ENCODE measurements at places on chromosomes 1 and 21.

DNA sequence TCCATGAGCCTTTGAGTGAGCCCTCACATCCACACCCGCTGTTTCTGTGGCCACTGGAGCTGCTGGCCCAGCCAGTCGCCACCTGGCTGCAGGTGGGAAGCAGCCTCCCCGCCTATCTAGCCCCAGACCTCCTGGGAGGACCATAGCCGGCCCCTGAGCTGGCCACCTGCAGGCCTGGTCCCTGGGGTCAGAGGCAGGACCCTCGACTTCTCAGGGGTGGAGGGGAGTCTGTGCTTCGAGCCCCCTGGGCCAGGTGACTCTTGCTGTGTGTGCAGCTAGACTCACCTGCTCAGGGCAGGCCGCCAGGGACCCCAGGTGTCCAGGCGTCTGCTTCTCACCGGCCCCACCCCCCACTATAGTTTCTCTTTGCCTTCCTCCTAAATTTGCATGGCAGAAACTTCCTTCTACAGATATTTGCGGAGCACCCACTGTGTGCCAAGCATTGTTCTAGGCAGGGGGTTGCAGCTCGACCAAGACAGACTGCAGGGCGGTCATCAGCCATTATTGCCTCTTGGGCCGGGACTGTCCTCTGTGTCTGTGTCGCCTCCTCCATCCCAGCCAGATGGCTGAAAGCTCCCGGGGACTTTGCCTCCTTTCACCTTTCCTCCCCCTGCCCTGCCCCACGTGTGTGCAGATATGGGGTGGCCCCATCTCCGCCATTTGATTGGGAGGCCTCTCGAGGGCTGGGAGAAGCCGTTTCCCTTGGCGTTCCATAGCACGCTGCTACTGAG is 27.3 kb downstream of the SPSB1 start:
- no peak for DNase-seq

GRCh38 chr1:8022395-8023286 is 3.5 kb downstream of the ERRFI1 start:
- no peak for DNase-seq

- DNase-seq = no peak
Measured at GRCh38 chr1:200237066-200237465, 172.8 kb downstream of the ZNF281 start.

- no peak for DNase-seq
Measured at GRCh38 chr1:7425229-7425628, 345.9 kb upstream of the VAMP3 start.

GRCh38 chr1:50074931-50075330 is 33.8 kb upstream of the ELAVL4 start:
- no peak for DNase-seq

- DNase-seq = peak; percentile 30
Measured at GRCh38 chr1:92365378-92366039, 66.7 kb downstream of the RPAP2 start.

GRCh38 chr1:38730511-38731397 is 128.8 kb downstream of the RRAGC start:
- no peak for DNase-seq

- no peak for DNase-seq
Measured at GRCh38 chr1:53145942-53146708, 3.7 kb upstream of the SLC1A7 start.

GRCh38 chr1:154443274-154444013 is 38.3 kb downstream of the IL6R start:
- no peak for DNase-seq

DNA sequence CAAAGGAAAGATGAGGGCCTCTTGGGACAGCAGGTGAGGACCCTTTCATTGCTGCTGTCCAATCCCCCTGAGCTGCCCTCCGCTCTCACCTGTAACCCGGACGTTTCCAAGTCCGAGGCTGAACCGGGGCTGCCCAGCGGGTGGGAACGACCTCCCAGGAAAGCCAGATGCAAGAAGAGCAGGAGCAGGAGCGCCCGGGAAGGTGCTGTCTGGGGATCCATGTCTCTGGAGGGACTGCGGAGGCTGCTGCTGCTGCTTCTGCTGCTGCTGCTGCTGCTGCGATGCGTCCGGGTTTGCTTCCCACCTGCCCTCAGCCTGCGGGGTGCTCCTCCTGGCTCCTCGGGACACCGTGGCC is at the start of gene NPPB:
NPPB (minus strand) TSS at position 333 of the 355 bp plus-strand sequence; CDS start at position 221, 112 bp downstream.
- no peak for DNase-seq

- no peak for DNase-seq
Measured at GRCh38 chr1:172870901-172871606, 179.7 kb downstream of the TNFSF18 start.

GRCh38 chr1:29842130-29842529 is 605.8 kb downstream of the PTPRU start:
- DNase-seq = no peak

GRCh38 chr1:147451628-147452027 is 89.7 kb upstream of the BCL9 start:
- no peak for DNase-seq

- no peak for DNase-seq
Measured at GRCh38 chr21:46023555-46023954, 42.0 kb downstream of the COL6A1 start.

- no peak for DNase-seq
Measured at GRCh38 chr1:236501093-236501492, 22.7 kb upstream of the LGALS8 start.

DNA sequence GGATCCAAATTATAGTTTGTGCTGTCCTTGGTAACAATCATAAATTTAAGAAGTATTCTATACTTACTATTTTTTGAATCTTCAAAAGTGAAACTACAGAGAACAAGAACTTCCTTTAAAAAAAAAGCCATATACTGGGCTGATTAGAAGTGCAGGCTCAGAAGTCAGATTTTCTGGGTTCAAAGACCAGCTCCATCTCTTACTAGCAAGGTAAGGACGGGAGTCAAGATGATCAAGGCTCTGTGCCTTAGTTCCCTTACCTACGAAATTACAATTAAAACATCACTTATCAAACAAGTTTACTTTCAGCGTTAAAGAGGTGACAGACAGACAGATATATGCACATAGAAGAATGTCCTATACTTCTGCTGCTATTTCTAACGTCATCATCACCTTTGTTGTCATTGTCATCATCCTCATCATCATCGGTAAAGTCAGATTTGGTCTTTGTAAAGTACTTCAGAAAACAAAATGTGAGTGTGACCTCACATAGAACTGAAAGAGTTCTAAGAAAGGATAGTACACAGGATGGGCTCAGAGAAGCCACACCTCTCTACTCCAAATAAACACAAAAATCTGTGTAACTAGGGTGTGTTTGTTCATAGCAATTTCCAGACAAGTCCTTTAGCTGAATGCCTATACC is 178.7 kb downstream of the VAV3 start:
- DNase-seq = peak; percentile 72

DNA sequence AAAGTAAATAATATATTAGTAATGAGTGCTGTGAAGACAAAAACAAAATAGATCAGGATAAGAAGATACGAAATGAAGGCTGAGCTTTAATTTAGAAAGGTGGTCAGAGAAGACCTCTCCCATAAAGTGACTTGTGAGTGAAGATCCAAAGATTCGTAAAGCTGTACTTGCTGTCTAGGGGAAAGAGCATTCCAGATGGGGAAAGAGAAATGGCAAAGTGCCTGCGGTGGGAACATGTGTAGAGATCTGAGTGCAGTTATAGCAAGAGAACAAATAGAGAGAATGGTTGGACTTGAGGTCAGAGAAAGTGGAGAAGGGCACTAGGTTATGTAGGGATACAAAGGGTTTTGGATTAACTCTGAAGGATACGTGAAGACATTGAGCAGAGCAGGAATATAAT is 60.6 kb downstream of the NUF2 start:
- no peak for DNase-seq

GRCh38 chr1:187306710-187307415 is 478.1 kb downstream of the PLA2G4A start:
- DNase-seq = no peak

DNA sequence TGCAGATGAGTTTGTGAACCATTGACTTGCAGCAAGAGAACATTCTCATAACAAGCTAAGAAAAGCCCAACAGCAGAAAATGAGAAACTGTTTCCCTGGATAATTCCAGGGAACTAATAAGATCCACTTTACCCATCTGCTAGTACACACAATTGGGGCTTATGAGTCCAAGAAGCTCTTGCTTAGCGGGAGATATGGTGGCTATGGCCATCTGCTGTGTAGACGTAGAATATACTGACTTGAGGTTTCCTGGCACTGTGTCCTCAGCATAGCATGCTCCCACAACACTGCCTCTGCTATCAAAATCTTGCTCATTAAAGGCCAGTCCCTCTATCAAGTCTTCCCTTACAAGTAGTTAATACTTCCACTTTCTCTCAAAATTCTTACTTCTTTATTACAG is 6.8 kb upstream of the RXRG start:
- no peak for DNase-seq

DNA sequence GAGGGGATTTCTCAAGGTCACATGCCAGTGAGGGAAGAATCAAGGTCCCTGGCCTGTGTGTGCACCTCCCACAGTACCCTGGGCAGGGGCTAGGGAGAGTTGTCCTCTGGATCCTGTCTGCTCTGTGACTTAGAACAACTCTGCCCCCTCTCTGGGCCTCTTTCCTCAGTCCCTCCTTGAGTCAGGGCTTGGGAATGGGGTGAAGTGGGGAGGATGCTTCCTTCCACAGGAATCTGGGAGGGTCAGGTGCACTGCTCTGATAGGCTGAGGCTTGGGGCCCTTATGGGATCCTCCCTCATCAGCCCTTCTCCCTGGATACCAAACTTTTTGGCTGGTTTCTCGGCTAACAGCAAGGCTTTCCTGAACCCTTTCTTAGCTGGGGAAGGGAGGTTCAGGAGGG is 2.5 kb downstream of the TRNP1 start:
- no peak for DNase-seq

DNA sequence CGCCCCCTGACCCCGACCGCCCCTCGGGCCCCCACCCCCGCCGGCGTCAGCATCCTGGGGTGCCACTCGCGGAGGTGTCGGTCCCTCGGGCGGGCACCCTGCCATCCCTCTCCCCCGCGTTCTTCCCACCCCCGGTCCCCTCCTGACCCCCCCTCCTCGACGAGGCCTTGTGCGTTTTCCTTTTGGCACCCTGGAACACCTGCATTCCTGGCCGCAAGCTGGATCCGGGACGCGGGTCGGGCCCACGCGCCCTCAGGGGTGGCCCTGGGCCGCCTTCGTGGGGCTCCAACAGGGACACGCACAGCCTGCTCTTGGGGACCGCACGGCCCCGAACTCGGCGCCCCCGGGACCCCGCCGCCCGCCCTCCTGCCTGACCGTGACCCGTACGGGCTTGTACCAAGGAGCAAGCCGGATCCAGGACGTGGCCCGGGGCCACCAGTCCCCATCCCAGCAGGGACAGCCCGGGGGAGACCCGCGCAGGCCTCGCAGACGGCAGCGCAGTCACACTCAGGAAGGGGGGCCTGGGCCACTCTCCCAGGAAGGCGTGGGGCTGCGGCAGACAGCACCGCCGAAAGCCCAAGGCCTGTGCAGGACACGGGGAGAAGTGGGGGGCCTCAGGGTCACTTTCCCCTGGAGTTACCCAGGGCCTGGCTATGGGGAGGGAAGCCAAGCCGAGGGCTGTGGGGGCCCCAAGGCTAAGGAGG is 579 bp upstream of the SLC19A1 start:
- DNase-seq = no peak

DNA sequence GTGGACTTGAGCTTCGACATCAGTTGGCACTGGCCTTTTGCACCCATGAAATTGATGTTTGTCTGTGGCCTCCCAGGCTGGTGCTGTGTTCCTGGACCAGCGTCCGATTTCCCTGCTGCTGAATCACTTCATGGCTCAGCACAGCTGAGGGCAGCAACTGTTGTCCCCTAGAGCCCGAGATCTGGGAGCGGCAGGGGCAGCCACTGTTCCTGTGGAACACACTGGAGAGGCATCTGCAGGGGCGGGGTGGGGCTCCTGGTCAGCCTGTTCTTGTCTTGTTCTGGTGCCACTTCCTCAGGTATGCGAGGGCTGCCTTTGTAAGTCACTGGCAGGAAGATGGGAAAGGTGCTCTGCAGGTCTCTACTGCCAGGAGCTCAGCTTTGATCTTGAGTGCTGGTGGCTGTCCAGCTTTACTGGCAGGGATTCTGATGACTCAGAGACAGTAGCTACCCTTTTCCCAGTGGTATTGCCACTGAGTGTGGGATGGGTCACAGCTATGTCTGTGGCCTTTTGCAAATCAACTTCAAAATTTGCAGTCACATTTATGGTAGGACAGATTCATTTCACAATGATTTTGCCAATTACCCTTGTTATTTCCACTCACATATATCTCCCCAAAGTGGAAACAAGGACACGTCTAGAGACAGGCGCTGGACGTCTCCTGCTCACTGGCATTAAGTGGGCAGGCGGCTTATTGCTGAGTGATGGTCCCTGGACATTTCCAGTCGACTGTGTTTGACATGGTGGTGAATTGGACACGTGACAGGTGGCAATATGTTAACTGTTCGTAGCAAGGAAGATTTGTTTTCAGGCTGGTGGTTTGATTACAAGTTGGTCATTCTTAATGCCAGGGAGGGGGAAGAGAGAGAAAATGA is 15.3 kb downstream of the AGPAT3 start:
- no peak for DNase-seq

DNA sequence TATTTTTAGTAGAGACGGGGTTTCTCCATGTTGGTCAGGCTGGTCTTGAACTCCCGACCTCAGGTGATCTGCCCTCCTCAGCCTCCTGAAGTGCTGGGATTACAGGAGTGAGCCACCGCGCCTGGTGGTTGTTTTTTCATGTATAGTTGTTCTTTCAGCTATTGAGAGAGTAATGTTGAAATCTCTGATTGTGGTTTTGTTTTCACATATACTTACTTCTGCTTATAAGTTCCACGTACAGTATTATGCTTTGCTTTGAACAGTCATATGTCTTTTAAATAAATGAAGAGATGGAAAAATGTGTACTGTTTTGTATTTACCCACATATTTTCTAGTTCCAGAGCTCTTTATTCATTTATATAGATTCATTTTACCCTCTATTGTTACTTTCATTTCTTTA is 44.5 kb downstream of the MARK1 start:
- no peak for DNase-seq

- no peak for DNase-seq
Measured at GRCh38 chr1:152623203-152623844, 421 bp upstream of the LCE3A start.

DNA sequence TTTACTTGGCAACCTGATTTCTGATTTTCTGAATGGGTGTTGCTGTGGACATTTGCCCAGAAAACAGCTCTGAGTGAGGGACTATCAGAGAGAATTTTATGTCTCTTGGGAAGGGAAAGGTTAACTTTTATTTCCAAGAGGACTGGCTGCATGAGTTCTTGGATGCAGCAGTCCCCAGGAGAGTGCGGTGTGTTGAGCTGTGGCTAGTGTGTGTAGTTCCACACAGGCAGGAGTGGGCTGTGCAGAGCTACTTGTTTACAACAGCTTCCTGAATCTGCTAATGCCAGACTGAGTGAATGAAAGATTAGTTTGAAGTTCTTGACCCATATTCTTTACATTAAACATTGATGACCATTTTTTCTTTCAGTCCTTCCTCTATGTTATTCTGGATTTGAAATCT is 41.0 kb upstream of the APOBEC4 start:
- DNase-seq = no peak

DNA sequence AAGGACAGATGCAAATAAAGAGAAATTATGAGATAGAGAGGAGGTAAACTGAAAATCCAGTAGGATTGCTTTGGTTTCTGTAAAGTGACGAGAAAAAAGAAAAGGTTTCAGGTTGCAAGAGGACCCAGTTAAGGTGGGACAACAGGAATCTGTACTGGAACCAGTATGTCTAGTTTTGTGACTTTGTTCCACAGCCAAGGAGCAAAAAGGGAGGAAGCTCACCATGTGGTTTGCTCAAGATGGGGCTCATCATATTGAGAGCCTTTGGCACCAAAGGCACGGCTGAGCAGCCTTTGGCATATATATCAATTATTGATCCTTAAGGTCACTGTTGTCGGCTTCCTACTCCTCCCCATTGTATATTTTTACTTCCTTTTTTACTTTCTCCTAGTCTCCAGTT is 1.8 kb upstream of the ZDHHC18 start:
- no peak for DNase-seq

GRCh38 chr1:63955370-63956145 is 181.7 kb downstream of the ROR1 start:
- DNase-seq = no peak

Data from CD4-positive, alpha-beta T cell treated with Interleukin-15 for 4 hours (primary cell).